T-cell (primary cell): ENCODE measurements at places on chromosomes 4 and X. TPM values are rescaled to one million over a fixed set of nuclear protein-coding genes. Genes with fewer than 3 reads are reported as not detected.

DNA sequence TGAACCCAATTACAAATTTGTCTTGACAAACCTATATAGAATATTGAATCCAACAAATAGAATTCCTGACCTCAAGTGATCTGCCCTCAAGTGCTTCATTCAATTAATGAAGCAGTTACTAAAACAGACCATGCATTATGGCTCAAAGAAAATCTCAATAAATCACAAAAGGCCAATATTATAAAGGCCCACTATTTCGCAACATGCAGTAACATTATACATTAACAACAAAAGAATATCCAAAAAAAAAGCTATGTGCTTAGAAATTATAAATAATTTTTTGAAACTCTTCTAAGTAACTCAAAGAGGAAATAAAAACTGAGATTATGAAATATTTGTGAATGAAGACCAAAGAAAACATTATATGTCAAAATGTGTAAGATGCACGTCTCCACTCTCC is 177.7 kb downstream of the ZNF674 start:
- no peak for DNase-seq

GRCh38 chrX:68284281-68284904 is 148.9 kb downstream of the OPHN1 start:
- DNase-seq, result no peak

- DNase-seq, result no peak
Measured at GRCh38 chrX:34612036-34612435, 45.0 kb downstream of the TMEM47 start.

GRCh38 chr4:112889199-112889598 is 160.3 kb upstream of the ANK2 start:
- DNase-seq, result no peak

The CORIN gene
- total RNA-seq, result 0.44 TPM

DNA sequence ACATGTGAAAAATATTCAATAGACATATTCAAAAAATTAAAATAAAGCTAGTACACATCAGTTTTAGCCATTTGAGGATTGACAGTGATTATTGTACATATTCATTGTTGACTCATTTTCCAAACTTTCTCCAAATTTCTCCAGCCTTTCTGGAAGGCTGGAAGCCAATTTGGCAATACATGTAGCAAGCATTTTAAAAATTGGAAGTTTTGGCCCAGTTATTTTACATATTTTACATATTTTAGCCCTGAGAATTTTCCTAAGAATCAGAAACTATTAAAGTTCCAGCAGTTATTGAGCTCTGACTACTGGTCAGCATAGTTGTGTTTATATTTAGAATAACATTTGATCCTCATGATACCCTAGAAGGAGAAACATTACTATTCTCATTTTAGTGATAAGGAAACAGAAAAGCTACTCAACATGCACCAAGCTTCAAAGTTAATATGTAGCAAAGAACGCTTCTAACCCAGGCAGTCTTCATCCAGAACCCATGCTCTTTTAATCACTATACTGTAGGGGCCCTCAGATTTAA is 3.2 kb downstream of the CABS1 start:
- no peak for DNase-seq

The GPR50 gene
- total RNA-seq, result not detected

DNA sequence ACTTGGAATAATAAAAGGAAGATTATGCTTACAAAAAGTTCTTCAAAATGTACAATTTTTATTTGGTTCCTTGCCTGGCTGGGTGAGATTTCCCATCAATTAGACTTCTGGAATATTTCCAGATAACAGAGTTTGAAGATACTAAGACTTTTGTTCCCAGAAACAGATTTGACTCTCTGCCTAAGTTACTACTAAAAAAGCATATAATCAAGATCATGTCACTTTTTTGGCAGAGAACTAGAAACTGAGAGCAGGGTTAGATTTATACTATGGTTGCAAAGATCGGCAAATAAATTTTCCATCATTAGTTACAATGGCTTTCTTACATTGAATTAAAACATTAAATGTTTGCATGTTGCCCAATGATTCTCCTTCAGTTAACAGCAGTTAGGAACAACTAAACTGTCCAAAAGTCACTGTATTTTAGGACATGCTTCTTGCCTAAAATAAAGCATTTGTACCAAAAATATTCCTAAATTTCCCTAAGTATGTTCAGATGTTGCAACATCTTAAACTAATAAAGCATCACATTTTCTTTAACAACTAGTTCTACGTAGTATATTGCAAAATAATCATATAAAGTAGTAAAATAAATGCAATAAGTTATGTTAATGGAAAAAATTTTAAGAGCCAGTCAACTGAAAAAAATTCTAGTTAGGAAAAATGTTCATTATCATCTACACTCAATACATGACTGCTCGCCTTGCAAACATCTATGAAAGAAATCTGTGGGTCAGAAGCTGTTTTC is 73.0 kb downstream of the SEC24D start:
- no peak for DNase-seq

DNA sequence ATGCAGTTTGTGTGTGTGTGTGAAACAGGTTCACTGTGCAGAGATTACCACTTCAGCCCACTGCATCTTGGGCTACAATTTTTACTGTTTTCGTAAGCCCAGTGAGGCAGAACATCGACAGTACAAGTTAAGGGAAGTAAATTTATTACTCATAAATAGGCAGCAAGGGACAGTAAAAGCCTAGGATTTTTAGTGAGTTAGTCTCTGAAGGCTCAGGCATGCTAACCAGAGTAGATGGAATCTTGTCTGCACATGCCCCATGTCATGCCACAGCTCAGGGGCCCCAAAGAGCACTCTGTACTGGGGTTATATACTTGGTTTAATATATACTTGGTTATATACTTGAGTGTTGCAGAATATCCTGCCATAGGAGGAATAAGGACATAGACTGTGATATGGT is 825.7 kb downstream of the TECRL start:
- no peak for DNase-seq

- no peak for DNase-seq
Measured at GRCh38 chr4:118927974-118928373, 39.3 kb downstream of the SYNPO2 start.

DNA sequence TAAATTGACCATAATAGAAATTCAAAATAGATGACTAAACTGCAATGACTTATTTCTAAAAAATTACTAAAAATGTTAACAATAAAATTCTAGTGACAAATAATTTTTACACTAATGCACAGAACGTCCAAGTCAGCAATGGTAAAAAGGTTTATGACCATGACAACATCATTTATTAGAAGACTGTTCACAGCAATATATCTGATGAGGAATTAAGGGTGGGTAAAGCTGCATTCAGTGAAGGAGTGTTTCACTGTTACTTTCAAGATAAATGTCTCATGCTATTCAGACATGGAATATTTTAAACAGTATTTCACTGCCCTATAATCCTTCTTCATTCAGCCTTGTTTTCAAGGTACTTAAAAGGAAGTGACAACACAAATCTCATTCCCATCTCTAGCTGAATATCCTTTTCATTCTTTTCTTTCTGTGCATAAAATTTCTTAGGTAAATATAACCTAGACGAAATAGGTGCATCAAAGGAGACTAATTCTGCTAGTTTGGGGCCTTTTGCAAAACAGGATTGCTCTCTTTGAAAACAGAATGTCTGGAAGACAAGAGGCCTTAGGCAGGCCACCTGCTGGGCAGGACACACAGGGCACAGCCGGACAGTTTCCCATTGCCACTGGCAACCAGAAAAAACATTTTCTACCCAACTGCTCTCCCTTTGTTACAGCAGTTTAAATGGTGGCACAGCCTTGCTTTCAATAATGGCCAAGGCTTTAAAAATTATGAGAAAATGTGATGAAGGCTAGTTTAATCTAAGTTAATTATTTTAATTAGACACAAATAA is 600.3 kb downstream of the SPRY1 start:
- no peak for DNase-seq

- no peak for DNase-seq
Measured at GRCh38 chrX:15334561-15334960, 762 bp downstream of the PIGA start.

The TSPAN7 gene
- not detected for total RNA-seq

DNA sequence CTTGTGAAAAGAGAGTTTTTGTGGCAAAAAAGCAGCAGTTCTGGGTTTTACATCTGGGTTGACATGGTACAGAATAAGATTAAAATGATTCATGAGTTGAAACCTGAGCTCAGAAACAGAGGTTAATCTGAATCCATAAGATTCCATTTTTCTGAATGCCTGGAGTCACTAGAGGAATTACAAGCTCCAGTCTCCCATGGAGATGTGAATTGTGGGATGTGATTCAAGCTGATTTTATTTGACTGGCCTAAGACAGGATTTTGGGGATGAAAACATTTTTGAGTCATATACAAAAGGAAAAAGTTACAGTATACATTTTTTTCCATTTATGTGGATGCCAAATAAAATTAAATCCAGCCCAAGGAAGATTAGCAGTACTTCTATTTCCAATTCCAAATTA is 161.1 kb downstream of the RBM46 start:
- DNase-seq, result no peak

The TMPRSS11B gene
- total RNA-seq, result not detected

- no peak for DNase-seq
Measured at GRCh38 chr4:29578329-29578728, 1141.8 kb upstream of the PCDH7 start.

GRCh38 chrX:39935411-39936064 is 162.2 kb downstream of the BCOR start:
- DNase-seq, result no peak

The GLRA3 gene
- not detected for total RNA-seq

DNA sequence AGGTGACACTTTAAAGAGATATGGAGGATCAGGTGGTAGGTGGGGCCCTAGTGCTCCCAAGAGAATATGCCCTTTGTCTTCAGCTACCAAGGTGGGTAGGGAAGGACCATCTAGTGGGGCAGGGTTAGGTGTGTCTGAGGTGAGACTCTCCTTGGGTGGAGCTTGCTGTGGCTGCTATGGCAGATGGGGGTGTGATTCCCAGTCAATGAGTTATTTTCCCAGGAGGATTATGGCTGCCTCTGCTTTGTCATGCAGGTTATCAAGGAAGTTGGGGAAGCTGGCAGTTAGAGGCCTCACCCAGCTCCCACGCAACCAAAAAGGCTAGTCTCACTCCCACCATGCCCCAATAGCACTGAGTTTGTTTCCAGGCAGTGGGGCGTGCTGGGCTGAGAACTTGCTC is 18.0 kb upstream of the SPIN2A start:
- DNase-seq, result no peak

The HNRNPH2 gene
- 32.4 TPM for total RNA-seq

DNA sequence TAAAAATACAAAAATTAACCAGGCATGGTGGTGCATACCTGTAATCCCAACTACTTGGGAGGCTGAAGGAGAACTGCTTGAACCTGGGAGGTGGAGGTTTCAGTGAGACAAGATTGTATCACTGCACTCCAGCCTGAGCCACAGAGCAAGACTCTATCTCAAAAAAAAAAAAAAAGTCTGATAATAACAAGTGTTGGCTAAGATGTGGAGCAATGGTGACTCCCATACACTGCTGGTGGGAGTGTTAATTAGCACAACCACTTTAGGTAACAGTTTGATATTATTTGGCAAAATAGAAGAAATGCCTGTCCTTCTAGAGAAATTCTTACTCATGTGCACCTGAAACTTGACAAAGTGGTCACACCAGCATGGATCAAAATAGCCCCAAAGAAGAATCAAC is 106.2 kb upstream of the SLC34A2 start:
- no peak for DNase-seq

- DNase-seq, result no peak
Measured at GRCh38 chr4:54819034-54819433, 161.3 kb downstream of the KIT start.

GRCh38 chr4:89268679-89269078 is 38.9 kb downstream of the GPRIN3 start:
- DNase-seq, result no peak

DNA sequence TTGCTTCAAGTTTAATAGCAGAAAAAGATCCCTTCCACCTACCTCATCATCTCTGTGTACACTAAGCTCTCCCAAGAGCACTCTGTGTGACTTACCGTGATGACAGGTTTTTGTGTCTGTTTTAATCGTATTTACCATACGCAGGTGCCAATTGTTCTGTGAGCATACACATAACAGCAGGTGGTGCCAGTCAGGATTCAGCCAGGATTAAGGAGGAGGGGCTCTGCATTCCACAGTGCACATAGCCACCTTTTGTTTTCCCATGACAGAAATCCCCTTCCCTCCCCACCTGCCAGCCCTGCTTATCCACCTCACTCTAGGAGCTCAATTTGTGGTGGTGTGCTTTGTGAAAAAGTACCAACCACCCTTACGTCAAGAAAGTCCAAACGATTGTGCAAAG is 14.8 kb downstream of the ANK2 start:
- no peak for DNase-seq

GRCh38 chr4:23390246-23390645 is 499.6 kb downstream of the PPARGC1A start:
- DNase-seq, result no peak

GRCh38 chr4:90624781-90625180 is 497.6 kb downstream of the CCSER1 start:
- no peak for DNase-seq

The NUDT10 gene
- total RNA-seq, result 0.15 TPM

DNA sequence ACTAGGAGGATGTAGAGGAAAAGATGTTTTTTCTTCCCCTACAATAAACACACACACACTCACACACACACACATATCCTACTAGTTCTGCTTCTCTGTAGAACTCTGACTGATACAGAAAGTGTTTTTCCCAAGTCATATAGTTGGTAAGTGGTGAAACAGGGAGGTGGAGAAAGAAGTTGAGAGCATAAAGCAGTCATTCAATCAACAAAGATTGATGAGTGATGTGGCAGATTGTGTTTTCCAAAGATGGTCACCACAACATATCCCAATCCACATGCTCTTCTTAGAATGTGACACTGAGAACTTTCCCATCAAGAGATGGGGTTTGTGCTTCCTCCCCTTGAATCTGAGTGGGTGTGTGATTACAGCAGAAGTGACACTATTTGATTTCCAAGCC is 123.4 kb upstream of the ATP6AP2 start:
- DNase-seq, result no peak
